NCI-H187 treated with DMSO at 0.1 percent for 48 hours (cell line): ENCODE measurements at places on chromosomes 11 and 22.

- peak; percentile 62 for DNase-seq
Measured at GRCh38 chr11:72758690-72759389, 6.6 kb upstream of the ARAP1 start.

- no peak for DNase-seq
Measured at GRCh38 chr11:31790649-31791048, 20.5 kb downstream of the PAX6 start.

GRCh38 chr11:133343951-133344350 lies 188.3 kb downstream of the OPCML start:
- DNase-seq, result no peak

DNA sequence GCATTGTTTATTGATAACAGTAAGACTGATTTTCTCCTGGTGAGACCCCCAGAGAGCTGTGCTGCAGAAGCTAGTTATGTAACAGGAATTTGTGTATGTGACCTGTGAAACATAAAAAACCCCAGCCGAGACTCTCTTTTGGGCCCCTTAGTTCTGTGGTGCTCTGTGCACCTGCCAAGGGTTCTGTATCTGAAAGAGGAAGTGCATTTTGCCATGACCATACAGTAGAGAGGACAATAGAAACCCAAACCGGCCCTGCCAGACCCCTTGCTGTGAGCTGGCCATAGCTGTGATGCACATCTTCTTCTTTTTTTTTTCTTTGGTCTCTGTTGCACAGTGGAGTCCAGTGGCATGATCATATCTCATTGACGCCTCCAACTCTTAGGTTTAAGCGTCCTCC lies 31.4 kb upstream of the APOL5 start:
- no peak for DNase-seq

- no peak for DNase-seq
Measured at GRCh38 chr11:3094223-3094824, 37.1 kb upstream of the CARS1 start.
